ENCODE measurements at places on chromosomes 2 and 18. TPM values are rescaled to one million over a fixed set of nuclear protein-coding genes. Genes with fewer than 3 reads are reported as not detected.

Gene ADAM23
- 0.09 TPM for total RNA-seq

Gene OTOS
- not detected for total RNA-seq

Gene SKA1
- total RNA-seq, result 6.5 TPM

Gene NCKAP1
- total RNA-seq, result 107 TPM

Data from airway epithelial cell (primary cell).